Vagina (tissue), 2 donors: ENCODE measurements at places on chromosomes 11 and 22. TPM values are rescaled to one million over a fixed set of nuclear protein-coding genes. Genes with fewer than 3 reads are reported as not detected.
A peak's percentile ranks its signal among the peaks of the same experiment; 100 is the strongest.

GRCh38 chr11:112628676-112629075, 332.5 kb upstream of the NCAM1 start:
- no peak overlapping the region for H3K4me3 ChIP-seq
- H3K27me3 ChIP-seq, result no peaks in the 10 kb centered on the region
- H3K27ac ChIP-seq, result no peak overlapping the region
- H3K36me3 ChIP-seq, result no peaks in the 10 kb centered on the region
- H3K4me1 ChIP-seq, result peaks cover 21% of the 10 kb centered on the region

DNA sequence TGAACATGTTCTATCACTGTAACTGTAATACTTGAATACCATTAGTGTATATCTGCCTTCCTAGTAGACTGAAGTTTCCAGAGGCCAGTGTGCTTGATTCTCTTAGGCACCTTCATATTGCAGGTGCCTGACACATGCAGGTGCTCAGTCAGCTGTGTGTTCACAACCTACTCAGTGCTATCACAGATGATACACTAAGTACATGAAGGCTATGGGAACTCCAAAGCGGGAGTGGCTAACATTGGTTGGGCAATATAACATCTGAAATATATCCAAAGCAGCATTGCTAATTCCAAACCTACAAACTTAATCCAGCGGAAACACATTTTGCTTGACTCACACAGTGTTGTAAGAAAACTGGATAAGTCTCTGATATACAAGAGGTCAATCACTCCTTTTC, 539.3 kb upstream of the ISX start:
- no peaks in the 10 kb centered on the region for H3K27me3 ChIP-seq
- DNase-seq, result no peak
- no peak overlapping the region for H3K27ac ChIP-seq
- no peak overlapping the region for H3K4me3 ChIP-seq

DNA sequence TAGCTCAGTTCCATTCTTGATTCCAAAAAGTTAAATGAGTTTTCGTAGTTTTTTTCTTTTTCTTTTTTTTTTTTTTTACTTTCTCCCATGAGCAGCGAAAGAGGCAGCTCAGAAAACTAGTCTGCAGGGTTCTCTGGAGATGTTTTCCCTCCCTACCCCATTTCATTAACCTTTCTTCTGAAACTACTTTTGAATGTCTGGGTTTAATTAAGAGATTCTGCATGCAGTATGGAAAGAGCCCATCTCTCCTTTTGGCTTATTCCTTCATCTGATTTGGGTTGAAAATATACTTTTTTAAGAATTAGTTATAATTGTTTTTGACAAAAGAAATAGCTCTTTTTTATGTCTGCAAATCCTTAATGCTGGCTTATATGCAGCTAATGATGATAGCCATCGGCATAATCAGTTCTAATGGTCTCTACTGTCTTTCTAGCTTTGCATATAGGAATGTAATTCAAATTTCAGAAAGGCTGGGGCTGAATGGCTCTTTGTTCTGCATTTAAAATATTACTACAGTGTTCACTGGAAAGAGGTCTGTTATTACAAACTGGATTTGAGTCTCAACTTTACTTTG, 265.3 kb downstream of the FAT3 start:
- no peak overlapping the region for H3K27ac ChIP-seq
- H3K4me3 ChIP-seq, result no peak overlapping the region
- no peaks in the 10 kb centered on the region for H3K4me1 ChIP-seq
- no peaks in the 10 kb centered on the region for H3K36me3 ChIP-seq
- no peaks in the 10 kb centered on the region for H3K27me3 ChIP-seq

DNA sequence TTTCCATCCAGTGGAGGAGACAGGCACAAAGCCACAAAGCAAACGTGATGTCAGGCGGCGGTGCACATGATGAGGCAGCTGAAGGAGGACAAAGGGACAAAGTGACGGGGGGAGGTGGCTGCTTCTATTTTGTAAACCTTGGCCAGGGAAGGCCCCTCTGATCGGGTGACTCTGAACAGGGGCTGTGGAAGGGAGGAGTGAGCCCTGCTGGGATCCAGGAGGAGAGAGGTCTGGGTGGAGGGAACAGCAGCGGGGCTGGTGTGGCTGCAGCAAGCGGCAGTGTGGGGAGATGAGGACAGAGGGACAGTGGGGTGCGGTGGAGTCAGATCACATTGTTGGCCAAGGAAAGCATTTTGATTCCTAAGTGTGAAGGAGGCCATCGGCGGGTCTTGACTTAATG, 36.7 kb downstream of the SHISAL1 start:
- H3K27ac ChIP-seq, result no peak overlapping the region
- H3K4me1 ChIP-seq, result peaks cover 9% of the 10 kb centered on the region
- no peak overlapping the region for H3K4me3 ChIP-seq
- DNase-seq, result no peak

- no peaks in the 10 kb centered on the region for H3K27me3 ChIP-seq
- DNase-seq, result no peak
- H3K36me3 ChIP-seq, result no peaks in the 10 kb centered on the region
- H3K4me3 ChIP-seq, result no peak overlapping the region
Measured at GRCh38 chr22:48565901-48566501, 1261.7 kb downstream of the BRD1 start.

GRCh38 chr22:47565607-47566006, 803.2 kb downstream of the TBC1D22A start:
- H3K36me3 ChIP-seq, result no peaks in the 10 kb centered on the region
- no peaks in the 10 kb centered on the region for H3K27me3 ChIP-seq
- peak; percentile 54 for DNase-seq
- no peak overlapping the region for H3K27ac ChIP-seq

GRCh38 chr22:33401291-33401690, 343.1 kb upstream of the SYN3 start:
- no peak for DNase-seq
- no peaks in the 10 kb centered on the region for H3K36me3 ChIP-seq
- no peaks in the 10 kb centered on the region for H3K4me1 ChIP-seq

DNA sequence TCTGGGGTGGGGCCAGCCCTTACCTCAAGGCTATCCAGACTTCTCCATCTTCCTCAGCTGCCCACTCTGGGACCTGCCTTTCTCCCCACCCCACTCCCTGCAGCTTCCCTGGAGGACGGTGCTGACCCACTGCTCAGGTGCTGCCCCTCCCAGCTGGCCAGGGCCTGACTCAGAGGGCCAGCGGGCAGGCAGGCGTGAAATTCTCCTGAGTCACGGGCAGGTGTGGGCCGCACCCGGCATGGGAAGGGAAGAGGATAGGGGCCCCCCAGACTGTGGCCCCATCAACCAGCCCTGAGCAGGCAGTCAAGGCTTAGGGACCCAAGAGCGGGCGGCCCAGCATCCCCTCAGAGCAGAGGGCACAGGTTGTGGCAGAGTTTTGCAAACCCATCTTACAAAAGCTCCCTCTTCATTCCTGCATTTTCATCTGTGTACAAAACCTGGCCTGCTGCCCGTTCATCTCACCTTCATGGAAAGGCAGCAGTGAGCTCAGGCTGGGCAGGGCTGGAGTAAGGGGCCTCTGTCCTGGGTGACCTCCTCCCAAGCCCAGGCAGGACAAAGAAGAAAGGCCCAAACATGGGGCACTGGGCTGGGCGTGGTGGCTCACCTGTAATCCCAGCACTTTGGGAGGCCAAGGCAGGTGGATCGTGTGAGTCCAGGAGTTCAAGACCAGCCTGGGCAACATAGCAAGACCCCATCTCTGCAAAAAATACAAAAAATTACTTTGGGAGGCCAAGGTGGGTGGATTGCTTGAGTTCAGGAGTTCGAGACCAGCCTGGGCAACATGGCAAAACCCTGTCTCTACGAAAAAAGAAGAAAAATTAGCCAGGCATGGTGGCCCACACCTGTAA, 6.1 kb downstream of the RHOD start:
- H3K36me3 ChIP-seq, result no peaks in the 10 kb centered on the region
- H3K27ac ChIP-seq, result no peak overlapping the region
- no peaks in the 10 kb centered on the region for H3K4me1 ChIP-seq
- DNase-seq, result no peak

DNA sequence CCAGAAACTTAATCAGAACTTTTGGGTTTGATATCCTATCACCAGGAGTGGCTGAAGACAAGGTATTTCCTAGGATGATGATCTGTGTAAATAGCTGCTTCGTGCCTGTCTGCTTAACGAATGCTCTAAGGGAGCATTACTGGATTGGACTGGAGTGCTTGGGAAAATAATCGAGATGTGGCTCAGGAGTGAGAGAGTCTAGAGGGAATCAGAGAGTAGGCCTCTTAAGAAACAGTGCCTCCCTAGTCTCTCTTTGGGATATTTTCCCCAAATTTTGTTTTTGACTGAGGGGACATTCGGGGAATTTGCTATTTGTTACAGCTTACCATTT, 2.5 kb downstream of the MAML2 start:
- H3K27ac ChIP-seq, result peak overlapping the region; percentile 84
- H3K4me3 ChIP-seq, result peak overlapping the region; percentile 68
- peaks cover 63% of the 10 kb centered on the region for H3K4me1 ChIP-seq

- H3K27ac ChIP-seq, result no peak overlapping the region
- H3K36me3 ChIP-seq, result peaks cover 37% of the 10 kb centered on the region
- DNase-seq, result no peak
- H3K4me3 ChIP-seq, result no peak overlapping the region
Measured at GRCh38 chr11:77879218-77879617, 58.3 kb downstream of the AAMDC start.

GRCh38 chr11:70399681-70400112, 1.4 kb downstream of the CTTN start:
- peaks cover 45% of the 10 kb centered on the region for H3K4me1 ChIP-seq
- H3K4me3 ChIP-seq, result peak overlapping the region; percentile 92
- no peaks in the 10 kb centered on the region for H3K36me3 ChIP-seq
- peak; percentile 95 for DNase-seq
- H3K27ac ChIP-seq, result peak overlapping the region; percentile 95
- no peaks in the 10 kb centered on the region for H3K27me3 ChIP-seq

DNA sequence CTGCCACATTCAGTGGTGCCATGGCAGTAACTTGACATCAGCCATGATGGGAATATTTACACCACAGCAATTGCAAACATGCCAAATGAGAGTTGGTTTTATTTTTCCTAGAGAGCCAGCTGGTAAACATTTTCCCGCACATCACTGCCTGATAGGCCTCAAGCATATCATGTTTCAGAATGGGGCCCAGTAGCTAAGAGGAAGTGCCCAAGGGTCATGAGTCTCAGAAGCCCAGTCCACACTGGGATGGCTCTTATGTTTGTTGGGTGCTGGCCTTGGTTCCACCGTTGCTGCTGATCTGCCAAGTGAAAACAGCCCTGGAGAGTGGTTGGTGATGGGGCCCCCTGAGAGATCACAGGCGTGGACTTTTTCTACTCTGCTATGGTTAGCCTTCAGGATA, 64.3 kb upstream of the NAV2 start:
- H3K4me3 ChIP-seq, result no peak overlapping the region
- H3K4me1 ChIP-seq, result no peaks in the 10 kb centered on the region
- H3K36me3 ChIP-seq, result no peaks in the 10 kb centered on the region
- DNase-seq, result no peak

GRCh38 chr11:15114501-15115475, at the start of gene INSC:
Gene INSC (plus strand): TSS chr11:15114923. CDS start chr11:15149175, 34,252 bp downstream.
- no peaks in the 10 kb centered on the region for H3K4me1 ChIP-seq
- no peak within 1 kb of the TSS for H3K27ac ChIP-seq
- no peaks in the 10 kb centered on the region for H3K27me3 ChIP-seq
- H3K36me3 ChIP-seq, result no peaks in the 10 kb centered on the region
- DNase-seq, result no peak
- peak within 1 kb of the TSS; percentile 15 for H3K4me3 ChIP-seq

DNA sequence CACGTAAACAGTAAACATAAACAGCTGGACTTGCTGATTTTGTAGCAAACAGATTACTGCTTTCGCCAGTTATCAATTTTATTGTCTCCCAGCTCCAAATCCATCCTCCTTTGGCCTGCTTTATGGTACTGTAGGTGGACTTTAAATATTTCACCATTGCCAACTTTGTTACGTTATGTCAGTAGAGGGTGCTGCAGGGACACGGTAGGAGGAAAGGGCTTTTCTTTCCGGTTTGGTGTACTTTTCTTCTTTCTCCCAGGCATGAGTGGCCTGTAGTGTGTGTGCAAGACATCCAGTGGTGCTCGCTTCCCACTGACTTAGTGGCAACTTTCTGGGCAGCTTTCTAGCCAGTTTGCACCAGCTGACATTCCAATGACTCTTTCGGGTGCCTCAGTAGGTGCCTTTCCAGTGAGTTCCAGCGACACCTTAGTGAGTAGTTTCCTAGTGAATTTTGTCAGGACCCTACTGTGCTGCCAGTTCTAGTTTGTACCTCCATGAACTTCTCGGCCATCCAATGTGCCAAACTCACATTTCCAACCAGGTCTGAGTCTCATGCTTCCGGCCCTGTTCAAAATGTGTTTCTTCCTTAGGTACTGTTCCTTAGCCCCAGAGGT, 267.6 kb upstream of the TENM4 start:
- no peak overlapping the region for H3K27ac ChIP-seq
- no peak for DNase-seq
- H3K27me3 ChIP-seq, result no peaks in the 10 kb centered on the region
- H3K36me3 ChIP-seq, result no peaks in the 10 kb centered on the region
- no peak overlapping the region for H3K4me3 ChIP-seq

DNA sequence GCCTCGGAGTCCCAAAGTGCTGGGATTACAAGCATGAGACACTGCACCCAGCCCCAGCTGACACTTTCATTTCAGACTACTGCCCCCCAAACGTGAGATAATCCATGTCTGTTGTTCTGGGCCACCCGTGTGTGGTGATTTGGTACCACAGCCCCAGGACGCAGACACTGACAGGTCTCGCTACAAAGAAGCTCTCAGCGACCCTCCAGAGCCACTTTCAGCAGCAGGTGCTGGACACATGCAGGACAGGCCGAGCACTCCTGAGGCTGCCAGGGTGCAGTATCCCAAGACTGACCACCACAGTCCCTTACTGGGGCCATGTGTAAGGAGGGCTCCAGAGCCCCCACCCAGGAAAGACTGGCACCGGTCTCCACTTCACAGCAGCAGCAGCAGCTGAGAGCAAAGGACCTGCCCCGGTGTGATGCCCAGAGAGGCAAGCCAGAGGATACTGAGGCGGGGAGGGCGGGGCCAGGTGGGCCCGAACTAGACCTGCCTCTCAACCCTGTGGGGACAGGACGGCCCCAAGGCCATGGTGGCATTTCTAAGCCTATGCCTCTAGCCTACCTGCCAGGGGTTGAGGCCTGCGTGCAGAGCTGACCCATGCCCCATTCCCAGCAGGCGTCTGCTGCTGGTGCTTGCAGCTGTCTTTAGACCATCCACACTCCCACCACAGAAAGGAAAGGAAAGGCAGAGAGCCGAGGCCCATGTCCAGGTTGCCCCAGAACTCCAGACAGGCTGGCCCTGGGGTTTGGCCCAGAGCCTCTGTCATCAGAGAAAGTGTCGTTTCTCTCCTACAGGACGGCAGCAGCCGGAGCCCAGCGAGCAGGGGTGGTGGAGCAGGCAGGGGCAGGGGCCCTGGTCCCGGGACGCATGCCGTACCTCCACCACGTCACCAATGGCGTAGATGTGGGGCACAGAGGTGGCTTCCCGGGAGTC, 28.0 kb upstream of the GNB1L start:
- H3K27ac ChIP-seq, result no peak overlapping the region
- H3K36me3 ChIP-seq, result no peaks in the 10 kb centered on the region
- H3K27me3 ChIP-seq, result no peaks in the 10 kb centered on the region
- H3K4me1 ChIP-seq, result peaks cover 39% of the 10 kb centered on the region
- no peak for DNase-seq
- no peak overlapping the region for H3K4me3 ChIP-seq

- H3K4me3 ChIP-seq, result no peak overlapping the region
- no peaks in the 10 kb centered on the region for H3K36me3 ChIP-seq
- no peaks in the 10 kb centered on the region for H3K4me1 ChIP-seq
- H3K27ac ChIP-seq, result no peak overlapping the region
Measured at GRCh38 chr22:17233348-17234043, 14.3 kb upstream of the ADA2 start.

- no peaks in the 10 kb centered on the region for H3K4me1 ChIP-seq
- H3K27me3 ChIP-seq, result no peaks in the 10 kb centered on the region
- H3K27ac ChIP-seq, result no peak overlapping the region
Measured at GRCh38 chr11:107819361-107820014, 39.1 kb downstream of the SLC35F2 start.

Gene CECR2
- total RNA-seq, result 0.98 TPM

Gene POU2AF2
- total RNA-seq, result not detected

Gene CHEK1
- total RNA-seq, result 2.5 TPM

Gene P4HA3
- 1.7 TPM for total RNA-seq

Gene C11orf91
- total RNA-seq, result not detected

Gene MS4A14
- total RNA-seq, result 1.7 TPM

Gene ANO1
- 40.8 TPM for total RNA-seq

Gene ZNF280A
- total RNA-seq, result not detected
